HCT116 (cell line): ENCODE measurements at places on chromosomes 7 and 10. TPM values are rescaled to one million over a fixed set of nuclear protein-coding genes. Genes with fewer than 3 reads are reported as not detected.

The FEZF1 gene
- total RNA-seq = 0.37 TPM

The COX15 gene
- total RNA-seq = 79.6 TPM

The MOGAT3 gene
- total RNA-seq = not detected

The SH2D4B gene
- 0.22 TPM for total RNA-seq

The LFNG gene
- 14.3 TPM for total RNA-seq

The ANKRD26 gene
- total RNA-seq = 5.5 TPM

The WIPF3 gene
- 8.6 TPM for total RNA-seq

The CAV2 gene
- 157 TPM for total RNA-seq

The CALML5 gene
- total RNA-seq = not detected

The HTR5A gene
- not detected for total RNA-seq

The CRHR2 gene
- total RNA-seq = not detected

The PAPSS2 gene
- 14.6 TPM for total RNA-seq

The EPDR1 gene
- total RNA-seq = 8.0 TPM

The MSS51 gene
- 1.7 TPM for total RNA-seq
